ENCODE measurements at places on chromosomes 12 and 14. TPM values are rescaled to one million over a fixed set of nuclear protein-coding genes. Genes with fewer than 3 reads are reported as not detected.

DNA sequence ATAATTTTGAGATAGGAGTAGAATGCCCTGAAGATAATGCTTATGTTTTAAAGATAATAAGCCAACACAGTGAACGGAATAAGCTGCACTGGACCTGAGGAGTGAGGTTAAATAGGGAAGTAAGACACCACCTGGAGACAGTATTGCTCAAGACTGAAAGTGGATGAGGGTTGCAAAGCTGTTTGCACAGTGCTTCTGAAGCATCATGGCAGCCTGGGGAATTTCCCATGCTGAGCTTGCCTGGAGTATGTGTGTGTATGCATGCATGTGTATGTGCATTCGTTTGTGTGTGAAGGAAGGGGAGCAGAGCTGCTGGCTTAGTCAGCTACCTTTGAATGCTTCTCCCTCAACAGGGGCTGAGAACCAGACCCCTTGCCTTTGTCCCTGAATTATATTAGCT, 35.8 kb downstream of the BHLHE41 start:
- DNase-seq = no peak

DNA sequence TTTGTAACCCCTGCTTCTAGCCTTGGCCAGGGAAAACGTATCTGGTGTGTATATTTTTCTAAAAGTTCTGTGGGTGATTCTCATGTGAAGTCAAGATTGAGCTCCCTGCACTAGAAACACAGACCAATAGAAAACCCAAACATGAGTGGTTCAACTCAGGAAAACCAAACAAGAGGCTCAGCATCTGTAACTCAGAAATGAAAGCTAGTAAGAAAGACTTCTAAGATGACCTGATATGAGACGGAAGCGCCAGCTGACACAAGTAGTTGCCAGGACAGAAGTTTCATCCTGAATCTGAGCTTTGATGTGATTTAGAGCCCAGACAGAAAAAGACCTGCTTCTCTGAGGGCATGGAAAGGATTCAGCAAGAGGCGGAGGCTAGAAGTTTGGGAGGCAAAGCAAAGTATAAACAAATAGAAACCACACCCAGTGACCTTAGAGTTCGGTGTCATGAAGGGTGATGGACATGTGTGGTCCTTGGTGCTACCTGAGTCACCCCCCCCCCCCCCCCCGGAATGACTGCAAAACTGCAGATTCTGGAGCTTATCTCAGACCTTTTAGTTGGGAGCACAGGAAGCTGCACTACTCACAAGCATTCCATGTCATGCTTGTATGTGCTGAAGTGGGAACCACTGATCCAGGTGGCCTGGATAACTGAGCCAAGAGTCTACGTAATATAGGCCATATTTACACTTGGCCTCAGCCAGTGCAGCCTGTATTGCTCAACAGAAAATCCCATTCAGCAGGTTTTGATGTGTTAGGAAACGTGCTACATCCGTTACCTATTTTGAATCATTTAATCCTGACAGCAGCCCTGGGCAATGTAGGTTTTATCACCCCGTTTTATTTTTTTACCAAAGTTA, 191.3 kb downstream of the ANO6 start:
- no peak for DNase-seq

DNA sequence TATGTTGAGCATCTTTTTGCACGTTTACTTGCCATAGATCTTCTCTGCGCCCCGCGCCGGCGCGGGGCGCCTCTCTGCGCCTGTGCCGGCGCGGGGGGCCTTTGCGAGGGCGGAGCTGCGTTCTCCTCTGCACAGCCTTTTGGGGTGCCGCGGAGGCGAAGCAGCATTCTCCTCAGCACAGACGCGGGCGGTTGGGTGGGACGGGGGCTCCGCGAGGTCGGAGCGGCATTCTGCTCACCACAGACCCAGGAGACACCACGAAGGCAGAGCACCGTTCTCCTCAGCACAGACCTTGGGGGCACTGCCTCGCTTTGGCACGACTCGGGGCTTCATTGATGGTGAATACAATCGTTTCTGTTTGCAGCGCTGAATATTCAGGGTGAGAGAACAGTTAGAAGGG, 28.5 kb upstream of the ANHX start:
- no peak for DNase-seq

Gene NANOG
- total RNA-seq = not detected

Gene P2RX7
- 4.0 TPM for total RNA-seq

GRCh38 chr14:103091041-103091882, 3.3 kb upstream of the EXOC3L4 start:
- peak; percentile 88 for DNase-seq

Gene TMEM229B
- 1.3 TPM for total RNA-seq

DNA sequence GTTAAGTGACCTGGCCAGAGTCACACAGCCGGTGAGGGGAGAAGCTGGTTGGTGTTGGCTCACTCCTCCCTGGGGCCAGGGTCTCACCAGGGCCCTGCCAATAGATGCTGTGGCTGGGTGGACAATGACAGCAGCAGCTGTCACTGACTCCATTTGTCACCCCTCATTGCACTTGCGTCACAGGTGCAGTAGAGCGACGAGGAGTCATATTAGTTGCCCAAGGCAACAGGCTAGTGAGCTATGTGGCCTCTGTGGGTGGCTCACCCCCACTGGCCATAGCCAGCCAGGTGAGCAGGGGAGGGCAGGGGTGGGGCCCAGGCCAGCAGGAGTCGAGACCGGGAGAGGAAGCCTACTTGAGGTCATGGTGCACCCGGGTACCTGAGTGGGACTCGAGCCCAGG, 9.7 kb downstream of the SLC25A47 start:
- DNase-seq = no peak

DNA sequence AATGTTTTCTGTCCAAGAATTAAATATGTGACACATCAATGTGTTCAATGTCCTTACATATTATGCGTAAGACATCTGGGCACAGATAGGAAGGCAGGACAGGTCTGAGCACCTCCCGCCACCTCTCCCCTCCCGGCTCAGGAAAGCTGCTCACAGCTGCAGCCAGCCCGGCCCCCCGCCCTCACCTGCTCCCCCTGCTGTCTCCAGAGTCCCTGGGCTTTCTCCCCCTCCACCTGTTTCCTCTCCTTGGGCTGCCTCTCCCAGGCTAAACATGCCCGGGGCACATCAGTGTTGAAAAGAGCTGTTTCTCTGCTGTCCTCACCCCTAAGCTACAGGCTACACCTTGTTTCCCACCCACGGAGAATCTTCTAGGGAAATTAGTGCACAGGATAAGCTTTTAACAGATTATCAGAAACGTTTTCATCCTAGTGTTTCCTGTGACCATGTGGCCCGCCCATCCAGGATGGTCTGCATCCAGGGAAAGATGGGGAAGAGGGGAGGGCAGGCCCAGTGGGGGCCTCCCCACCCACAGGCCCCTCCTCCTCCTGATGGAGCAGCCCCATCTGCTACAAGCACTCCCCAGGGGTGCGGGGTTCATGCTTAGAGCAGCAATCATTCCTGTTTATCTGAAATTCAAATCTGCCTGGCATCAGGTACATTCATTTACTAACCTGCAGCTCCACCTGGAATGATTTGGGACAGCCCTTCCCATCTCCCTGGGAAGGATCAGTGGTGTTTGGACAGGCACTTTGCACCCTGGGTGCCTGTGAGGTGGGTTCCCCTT, 273.8 kb upstream of the SFSWAP start:
- DNase-seq = no peak

DNA sequence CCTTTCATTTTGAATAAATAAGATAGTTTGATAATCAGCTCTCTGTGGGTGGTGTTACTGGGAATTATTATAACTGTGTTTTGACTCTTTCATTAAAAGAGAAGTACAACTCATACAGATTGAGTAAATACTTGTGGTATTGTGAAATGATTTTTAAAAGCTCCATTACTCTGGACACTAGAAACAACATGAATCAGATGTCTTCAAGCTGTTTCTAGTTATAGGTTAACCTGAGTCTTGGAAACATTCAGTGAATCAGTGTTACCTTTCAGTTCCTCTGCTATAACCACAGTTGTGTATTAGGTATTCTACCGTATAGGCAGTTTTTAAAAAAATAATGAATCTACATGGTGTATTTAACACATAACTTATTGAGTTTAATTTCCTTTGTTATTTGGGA, 128.4 kb upstream of the SSTR1 start:
- DNase-seq = no peak
